ENCODE measurements at places on chromosomes 12 and 14.

DNA sequence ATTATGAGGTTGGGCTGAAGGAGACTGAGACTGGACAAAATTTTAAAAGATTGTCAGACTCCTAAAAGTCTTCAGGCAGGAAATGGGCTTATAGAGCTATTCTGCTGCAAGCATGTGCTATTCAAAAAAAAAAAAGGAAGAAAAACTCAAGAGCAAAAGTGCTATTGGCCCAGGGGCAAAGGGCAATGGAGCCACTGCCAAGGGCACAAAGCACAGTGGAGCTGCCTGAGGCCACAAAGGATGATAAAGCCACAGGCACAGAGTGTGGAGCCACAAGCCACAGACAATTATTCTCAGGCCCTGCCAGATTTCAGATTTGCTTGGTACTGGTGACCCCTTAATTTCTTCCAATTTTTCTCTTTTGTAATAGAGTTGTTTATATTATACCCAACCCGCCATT is 29.6 kb upstream of the GRIN2B start:
- no peak for DNase-seq

DNA sequence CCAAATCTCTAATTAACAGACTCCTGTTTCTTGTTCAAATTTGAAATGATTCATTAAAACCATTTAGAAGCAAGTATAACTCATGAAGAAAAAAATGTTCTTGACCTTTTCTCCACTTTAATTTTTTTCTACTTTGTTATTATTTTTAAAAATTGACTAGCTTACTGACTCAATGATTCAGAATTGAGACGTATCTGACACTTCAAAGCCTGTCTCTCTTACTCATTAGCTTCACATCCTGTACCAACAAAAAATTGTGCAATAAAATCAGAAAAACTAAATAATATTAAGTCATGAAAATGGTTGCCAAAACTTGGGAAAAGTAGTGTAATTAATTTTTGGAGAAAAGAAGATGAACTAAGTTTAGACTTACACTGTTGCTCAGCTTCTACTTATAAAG is 331.2 kb downstream of the SLC16A7 start:
- DNase-seq, result no peak

- DNase-seq, result no peak
These were observed 174.0 kb downstream of the DIO2 start for GRCh38 chr14:80037349-80037748.

DNA sequence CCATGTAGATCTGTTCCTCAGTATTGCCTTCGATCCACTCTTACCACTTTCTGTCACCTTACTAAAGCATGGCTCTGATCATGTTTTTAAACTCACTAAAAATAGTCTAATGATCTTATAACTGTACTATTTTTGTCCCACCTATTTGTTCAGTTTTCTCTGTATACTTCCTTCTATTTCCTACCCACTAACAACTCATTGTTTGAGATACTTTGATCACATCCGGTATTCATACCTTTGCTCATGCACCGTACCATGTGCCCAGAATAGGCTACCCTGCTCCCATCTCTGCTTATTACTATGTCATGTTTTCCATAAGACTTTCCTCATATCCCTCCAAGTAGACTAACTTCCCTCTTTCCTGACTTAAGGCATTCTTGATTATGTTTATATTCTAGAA is 128.6 kb downstream of the MED13L start:
- no peak for DNase-seq

- DNase-seq, result no peak
These were observed 547.9 kb downstream of the DIO2 start for GRCh38 chr14:79663453-79663852.

DNA sequence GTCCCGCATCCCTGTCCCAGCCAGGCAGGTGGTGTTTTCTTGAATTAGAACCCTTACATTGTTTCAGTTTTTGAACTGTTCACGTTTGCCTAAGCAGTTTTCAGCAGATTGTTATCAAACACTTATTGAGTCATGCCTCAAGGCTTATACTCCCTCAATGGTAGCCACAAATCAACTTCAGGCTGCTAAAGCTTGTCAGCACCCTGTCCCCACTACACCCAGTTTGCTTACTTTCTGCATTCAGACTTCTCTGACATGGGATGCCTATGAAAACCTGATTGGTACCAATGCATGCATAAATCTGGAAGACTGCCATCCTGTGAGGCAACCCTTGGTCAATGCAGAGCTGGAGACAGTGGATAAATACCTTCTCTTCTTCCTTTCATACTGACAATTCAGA is 225.4 kb downstream of the BTG1 start:
- DNase-seq, result no peak

GRCh38 chr12:49330032-49330619 is 6.9 kb downstream of the C1QL4 start:
- no peak for DNase-seq

- no peak for DNase-seq
These were observed 38.2 kb downstream of the PLXNC1 start for GRCh38 chr12:94186278-94187241.

GRCh38 chr14:65361920-65362319 is 50.6 kb upstream of the FUT8 start:
- no peak for DNase-seq

- DNase-seq, result no peak
These were observed 82.3 kb downstream of the CHGA start for GRCh38 chr14:93005135-93005813.

- DNase-seq, result no peak
These were observed 39.7 kb upstream of the TMEM260 start for GRCh38 chr14:56539862-56540261.

DNA sequence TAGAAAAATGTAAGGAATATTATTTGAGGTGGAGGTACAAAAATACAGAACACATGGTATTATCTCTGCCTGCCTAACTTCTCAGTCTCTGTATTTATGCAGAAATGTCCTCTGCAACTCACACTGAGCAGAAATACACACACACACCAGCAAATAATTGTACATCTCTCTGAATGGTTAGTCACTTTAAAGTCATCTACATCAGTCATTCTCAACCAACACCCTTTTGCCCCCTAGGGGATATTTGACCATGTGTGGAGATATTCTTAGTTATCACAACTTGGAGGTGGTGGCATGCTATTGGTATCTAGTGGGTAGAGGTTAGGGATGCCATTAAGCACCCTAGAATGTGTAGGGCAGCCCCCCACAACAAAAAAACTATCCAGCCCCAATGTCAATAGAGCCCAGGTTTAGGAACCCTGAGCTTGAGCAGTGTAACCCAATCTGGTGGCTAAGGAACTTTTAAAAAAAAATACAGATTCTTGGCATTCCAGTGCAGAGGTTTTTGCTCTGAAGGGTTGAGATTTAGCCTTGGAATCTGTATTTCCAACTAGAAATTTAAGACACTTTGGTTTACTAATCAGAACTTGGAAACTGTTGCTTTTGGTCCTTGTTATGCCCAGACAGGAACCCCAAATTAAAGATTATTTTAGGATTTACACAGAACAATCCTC is 183.8 kb downstream of the TBX5 start:
- DNase-seq, result no peak

DNA sequence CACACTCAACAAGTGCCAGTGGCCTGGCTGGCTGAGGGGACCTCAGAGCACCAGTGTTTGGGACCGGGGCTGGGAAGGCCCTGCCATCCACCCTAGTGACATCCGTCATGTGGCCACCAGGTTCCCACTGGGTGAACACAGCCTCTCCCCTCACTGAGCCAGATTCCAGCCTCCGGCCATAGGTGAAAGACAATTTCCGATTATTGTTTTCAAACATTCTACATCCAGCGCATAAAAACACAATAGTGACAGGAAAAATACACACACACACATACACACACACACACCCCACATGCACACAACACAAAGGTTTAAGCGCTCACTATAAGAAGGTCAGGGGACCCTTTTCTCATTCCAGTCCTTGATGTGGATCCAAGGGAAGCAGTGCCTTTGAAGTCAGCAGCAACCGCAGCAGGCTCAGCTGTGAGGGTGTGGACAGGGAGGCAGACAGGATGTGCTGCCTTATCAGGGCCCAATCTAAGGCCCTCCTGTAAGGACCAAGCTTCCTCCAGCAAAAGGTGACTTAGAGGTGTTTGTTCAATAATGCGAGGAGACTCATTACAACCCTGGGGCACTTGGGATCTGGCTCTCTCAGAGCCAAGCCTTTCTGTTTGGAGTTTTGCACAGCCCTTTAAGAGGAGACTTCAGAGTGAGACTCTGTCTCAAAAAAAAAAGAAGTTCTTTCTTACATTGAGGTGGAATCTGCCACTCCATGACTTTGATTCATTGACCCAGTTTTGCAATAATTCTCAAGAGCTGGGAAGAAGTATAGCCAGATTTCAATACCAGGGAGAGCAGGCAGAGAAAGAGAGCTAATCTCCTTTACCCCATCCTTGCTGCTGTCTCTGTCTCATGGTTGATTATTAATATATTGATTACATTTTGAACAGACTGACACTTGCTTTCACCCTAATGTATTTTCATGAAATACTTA is 227.8 kb downstream of the ZFP36L1 start:
- no peak for DNase-seq

DNA sequence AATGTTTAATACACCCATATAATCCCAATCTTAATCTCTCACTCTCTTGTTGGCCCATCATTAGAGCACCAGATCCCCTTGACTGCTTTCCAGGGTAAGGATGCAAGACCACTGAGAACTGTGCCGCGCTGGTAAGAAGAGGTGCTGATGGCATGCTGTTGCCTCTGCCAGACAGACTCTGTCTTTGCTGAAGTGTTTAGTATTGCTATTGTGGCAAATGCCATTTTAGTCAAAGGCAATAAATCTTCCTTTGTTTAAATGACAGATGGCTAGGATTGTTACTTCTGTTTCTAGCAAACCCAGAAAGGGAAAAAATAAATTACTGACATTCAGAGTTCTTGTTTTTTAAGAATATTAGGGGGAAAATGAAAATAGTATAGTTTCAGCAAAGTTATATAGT is 152.3 kb downstream of the MON2 start:
- DNase-seq, result no peak

GRCh38 chr14:75188520-75189268 is 12.3 kb upstream of the TMED10 start:
- DNase-seq, result no peak

GRCh38 chr14:23119363-23120327 is 590 bp upstream of the CEBPE start:
- peak; percentile 3 for DNase-seq

- no peak for DNase-seq
These were observed 471 bp downstream of the MTRFR start for GRCh38 chr12:123233505-123234308.

- DNase-seq, result no peak
These were observed 4.6 kb downstream of the ANO6 start for GRCh38 chr12:45220363-45220931.

Data from effector memory CD4-positive, alpha-beta T cell (primary cell).